Activated T-helper 1 cell treated with anti-CD3 and anti-CD28 coated beads, Interleukin-12 subunit alpha, Interleukin-12 subunit beta, Interleukin-2, Interleukin-4 antibody, amounts not matched to agents 30 ng/mL and 10 ng/mL and 1 ng/mL, durations not matched to agents 14 hours and 24 hours and 36 hours (primary cell): ENCODE measurements at places on chromosomes 7 and 10. TPM values are rescaled to one million over a fixed set of nuclear protein-coding genes. Genes with fewer than 3 reads are reported as not detected.

GRCh38 chr10:29869593-29869992, 189.8 kb downstream of the JCAD start:
- no peaks in the 10 kb centered on the region for H3K36me3 ChIP-seq
- peaks cover 5% of the 10 kb centered on the region for H3K27me3 ChIP-seq
- no peaks in the 10 kb centered on the region for H3K4me1 ChIP-seq

- peak overlapping the region; percentile 90 for H3K4me3 ChIP-seq
- H3K36me3 ChIP-seq, result peaks cover 22% of the 10 kb centered on the region
- peaks cover 30% of the 10 kb centered on the region for H3K4me1 ChIP-seq
- DNase-seq, result no peak
Measured at GRCh38 chr7:140696024-140696679, 356 bp upstream of the NDUFB2 start.

DNA sequence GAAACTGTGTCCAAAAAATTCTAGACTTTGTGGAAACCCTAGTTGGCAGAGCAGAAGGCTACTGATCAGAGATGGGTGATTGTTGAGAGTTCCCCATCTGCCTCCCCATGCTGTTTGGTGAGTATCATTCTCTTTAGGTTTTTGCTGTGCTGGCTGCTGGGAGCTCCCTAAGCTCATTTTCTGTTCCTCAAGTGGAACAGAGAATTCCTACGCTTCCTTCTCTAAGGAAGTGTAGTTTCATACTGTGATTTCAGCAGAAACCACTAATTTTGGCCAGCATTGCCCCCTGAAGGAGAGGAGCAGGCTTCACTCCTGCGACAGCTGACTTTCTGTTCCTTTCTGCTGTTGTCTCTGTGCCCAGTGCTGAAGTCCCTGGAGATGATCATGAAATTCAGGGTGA, 355.3 kb upstream of the NPVF start:
- no peak overlapping the region for H3K27ac ChIP-seq
- peaks cover 2% of the 10 kb centered on the region for H3K27me3 ChIP-seq
- no peaks in the 10 kb centered on the region for H3K36me3 ChIP-seq
- no peak for DNase-seq
- no peak overlapping the region for H3K4me3 ChIP-seq

The LRIT1 gene
- not detected in 2 replicates for total RNA-seq

The MACC1 gene
- total RNA-seq, result not detected in 2 replicates
